ENCODE measurements at places on chromosomes 1 and 21.

DNA sequence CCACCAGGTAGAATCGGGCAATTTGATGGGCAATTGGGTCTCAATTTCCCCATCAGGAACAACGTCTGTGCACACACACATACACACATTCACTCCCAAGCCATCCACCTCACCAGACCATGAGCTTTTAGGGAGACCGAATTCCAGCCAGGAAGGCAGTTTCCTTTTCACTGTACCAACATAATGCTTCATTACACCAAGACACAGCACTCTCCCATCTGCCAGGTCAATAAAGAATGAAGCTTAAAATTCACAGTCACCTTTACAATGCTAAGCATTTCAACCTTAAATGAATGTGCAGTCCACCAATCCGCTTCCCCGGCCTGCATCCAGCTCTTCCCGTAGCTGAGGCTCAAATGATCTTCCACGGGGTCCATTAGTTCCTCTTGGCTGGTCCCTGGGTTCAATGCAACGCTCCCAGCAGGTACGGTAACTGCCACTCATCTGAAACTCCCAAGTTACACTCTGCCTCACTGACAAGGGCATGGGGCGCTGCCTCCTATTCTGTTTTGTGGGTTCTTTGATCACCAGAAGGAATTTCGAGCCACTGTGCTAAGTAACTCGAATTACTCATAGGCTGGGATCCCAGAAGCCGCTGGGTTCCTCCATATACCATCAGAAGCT lies 105.0 kb downstream of the SIM2 start:
- DNase-seq = no peak

- no peak for DNase-seq
These were observed 17.0 kb downstream of the AGT start for GRCh38 chr1:230696722-230697437.

DNA sequence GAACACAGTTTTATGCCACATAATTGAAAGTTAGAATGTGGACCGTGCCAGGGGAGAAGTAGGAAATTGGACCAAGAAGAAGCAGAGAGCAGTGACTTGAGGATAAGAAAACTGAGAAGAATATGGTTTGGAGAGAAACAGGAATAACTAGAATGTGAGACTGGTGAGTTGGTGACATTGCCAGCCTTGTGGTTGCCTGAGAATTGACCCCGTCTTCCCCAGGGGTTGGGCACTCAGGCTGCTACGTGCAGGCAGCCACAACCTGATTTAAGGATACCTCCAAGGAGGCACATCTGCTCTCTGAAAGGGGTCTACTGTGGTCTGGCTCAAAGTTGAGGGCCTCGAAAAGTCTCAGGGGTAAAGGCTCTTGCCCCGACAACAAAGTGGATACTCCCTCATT lies 112.1 kb upstream of the ARTN start:
- no peak for DNase-seq

GRCh38 chr1:245856944-245857531 lies 650.0 kb downstream of the SMYD3 start:
- DNase-seq = no peak

DNA sequence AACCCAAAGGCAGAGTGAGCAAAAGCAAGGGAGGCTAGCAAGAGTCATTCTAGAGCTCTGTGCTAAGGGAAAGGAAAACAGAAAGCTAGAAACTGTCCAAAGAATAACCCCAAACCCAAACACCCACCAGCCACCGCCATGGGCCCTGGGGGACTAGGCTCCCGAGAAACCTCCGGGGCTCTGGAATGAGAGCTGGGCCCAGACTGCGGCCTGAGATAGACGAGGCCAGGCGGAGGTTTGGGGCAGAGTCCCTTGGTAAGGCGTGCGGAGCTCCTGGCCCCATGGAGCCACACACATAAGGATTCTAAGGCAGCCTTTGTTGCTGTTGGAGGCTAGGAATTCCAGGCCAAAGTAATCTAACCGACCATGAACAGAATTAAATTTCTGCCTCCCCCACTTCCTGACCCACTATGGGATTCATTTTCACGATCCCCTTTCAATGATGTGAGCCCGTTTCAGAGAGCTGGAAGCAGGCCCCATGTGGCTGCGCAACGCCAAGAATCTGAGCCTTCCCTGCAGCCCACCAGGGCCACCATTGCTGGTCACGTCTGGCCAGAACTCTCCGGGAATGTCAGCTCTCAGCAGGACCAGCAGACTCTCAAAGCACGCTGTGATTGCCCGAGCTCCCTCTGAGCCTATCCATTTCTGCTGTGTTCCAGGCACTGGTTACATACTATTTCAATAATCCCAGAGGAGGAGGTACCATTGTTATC lies 145.0 kb downstream of the TRABD2B start:
- no peak for DNase-seq

DNA sequence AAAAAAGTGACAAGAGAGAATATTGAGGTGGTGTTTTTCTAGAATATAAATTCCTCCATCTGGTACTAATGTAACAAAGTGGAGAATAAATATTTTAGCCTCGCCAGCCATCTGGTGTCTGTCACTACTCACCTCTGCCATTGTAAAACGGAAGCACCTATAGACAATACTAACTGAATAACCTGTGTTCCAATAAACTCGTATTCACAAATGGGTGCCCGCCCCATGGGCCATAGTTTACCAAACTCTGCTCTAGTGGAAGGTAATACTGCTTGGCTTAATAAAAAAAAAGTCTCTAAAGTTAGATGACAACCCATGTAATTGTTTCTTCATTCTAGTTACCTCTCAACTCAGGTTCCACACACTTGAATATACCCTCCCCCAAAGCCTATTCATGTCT lies 8.1 kb downstream of the MIS18A start:
- no peak for DNase-seq

GRCh38 chr1:19186001-19186400 lies 24.1 kb downstream of the UBR4 start:
- no peak for DNase-seq

GRCh38 chr1:185645162-185645640 lies 89.0 kb upstream of the HMCN1 start:
- DNase-seq = no peak
